Activated T-helper 1 cell treated with anti-CD3 and anti-CD28 coated beads, Interleukin-2, amount 50 U/mL, for 16 hours (primary cell): ENCODE measurements at places on chromosomes 16 and 17.

GRCh38 chr16:73289232-73289631 is 241.3 kb upstream of the ZFHX3 start:
- no peak for DNase-seq

GRCh38 chr17:74347646-74348045 is 14.0 kb downstream of the BTBD17 start:
- DNase-seq, result no peak

- no peak for DNase-seq
These were observed 363.5 kb downstream of the CPPED1 start for GRCh38 chr16:12440228-12440530.

DNA sequence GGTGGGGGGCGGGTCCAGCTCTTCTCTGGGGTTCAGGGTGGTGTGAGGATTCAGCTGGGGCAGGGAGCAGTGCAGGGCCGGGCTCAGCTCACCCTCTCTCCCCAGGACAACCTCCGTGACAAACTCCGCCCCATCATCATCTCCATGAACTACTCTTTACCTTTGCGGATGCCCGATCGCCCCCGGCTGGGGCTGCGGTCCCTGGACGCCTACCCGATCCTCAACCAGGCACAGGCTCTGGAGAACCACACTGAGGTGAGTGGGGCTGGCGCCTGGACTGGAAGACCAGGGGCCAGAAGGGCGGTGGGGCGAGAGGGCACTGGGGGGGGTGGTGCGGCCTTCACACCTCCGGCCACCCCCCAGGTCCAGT is 18.9 kb upstream of the PDK2 start:
- DNase-seq, result no peak

DNA sequence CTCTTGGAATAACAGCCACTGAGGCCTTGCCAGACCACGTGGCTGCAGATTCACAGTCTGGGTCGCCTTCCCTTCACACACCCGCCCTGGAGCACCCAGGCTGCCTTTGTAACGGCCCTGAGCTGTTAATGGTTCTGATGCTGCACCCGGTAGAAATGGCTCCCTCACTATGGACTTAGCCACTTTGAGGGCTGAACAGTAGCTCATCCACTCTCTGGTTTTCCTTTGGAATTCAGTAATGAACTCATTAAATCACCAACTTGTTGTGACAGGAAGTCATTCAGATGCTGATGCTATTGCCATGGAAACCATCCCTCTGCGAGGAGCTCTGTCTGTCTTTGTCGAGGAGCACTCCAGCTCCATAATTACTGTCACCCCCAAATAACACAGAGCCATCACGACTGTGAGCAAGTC is 59.2 kb downstream of the CDK5R1 start:
- DNase-seq, result no peak

DNA sequence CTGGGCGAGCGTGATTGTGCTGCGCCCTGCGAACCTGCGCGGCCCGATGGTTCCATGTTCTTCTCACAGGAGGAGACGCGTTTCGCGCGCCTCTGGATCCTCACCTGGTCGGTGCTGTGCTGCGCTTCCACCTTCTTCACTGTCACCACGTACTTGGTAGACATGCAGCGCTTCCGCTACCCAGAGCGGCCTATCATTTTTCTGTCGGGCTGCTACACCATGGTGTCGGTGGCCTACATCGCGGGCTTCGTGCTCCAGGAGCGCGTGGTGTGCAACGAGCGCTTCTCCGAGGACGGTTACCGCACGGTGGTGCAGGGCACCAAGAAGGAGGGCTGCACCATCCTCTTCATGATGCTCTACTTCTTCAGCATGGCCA is 1.0 kb downstream of the FZD2 start:
- DNase-seq, result no peak

GRCh38 chr17:41308251-41308917 is 725 bp downstream of the KRTAP16-1 start:
- DNase-seq, result peak; percentile 41

DNA sequence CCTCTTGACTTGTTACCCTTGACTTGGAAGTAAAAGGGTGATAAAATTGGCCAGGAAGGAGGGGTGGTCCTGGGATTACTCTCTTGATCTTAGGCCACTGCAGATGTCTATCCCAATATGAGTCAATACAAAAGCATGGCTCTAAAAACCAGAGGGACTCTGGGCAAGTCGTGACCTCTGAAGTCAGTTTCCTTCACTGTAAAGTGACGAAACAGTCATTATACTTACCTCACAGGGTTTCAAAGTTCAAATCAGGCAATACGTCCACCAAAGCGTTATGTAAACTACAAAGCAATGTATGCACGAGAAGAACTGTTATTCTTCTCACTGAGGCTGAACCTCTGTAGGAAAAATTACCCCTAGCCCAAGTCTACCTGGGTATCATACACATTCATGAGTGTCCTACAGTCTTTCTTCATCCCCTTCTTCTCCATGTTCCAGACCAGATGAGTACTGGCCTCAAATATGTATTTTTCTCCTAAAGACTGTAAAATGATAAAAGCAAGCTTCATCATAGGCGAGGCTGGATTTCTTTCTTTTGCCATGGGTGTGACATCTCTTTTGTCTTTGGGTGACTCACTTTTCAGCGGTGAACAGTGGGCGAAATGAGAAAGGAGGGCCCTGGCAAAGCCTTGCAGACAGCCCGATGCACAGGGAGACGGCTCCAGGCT is 34.5 kb upstream of the CLEC18B start:
- DNase-seq, result no peak

GRCh38 chr16:85227946-85228862 is 115.9 kb upstream of the CIBAR2 start:
- no peak for DNase-seq

DNA sequence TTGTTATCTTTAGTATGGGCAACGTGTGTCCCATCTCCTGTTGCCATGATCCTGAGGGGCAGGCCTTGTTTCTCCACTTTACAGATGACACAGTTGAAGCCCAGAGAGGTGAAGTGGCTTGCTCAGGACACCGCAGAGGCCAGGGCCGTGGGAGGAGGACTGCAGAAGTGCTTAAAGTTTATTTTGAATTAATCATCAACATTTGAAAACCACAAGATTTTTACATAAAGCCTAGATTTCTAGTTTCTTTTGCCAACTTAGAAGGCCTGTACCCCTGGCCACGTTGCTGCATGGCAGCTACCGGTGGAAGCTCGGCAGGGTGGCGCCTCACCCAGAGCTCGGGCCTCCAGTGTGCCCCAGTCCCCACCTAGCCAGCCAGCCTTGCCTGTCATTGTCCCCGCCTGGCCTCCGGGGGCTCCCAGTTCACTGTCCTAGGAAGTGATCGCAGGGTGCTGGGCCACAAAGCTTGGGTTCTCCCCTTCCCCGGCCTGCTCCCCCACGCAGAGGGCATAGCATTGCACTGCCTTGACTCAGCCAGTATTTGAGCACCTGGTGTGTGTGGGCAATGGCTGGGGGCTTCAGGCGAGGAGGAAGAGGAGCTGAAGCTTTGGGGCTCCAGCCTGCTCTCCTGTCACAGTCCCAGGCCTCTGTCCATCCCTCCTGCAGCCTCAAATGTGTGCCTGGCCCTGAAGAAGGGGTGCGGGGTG is 14.8 kb upstream of the ADCY7 start:
- DNase-seq, result no peak

DNA sequence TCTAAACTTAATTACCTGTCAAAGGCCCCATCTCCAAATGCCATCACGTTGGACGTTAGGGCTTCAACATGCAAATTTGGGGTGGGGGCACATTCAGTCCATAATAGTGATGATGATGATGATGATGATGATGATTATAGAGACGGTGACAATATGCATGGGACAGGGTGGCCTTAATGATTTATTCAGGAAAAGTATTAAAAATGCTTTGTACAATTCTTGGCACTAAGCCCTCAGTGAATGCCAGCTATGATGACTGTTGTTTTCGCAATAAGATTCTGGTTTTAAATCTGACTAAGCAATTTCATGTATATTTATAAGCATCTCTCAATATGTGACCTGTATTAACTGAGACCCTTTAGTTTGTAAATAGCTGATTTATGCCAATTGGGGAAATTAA is 106.3 kb downstream of the C16orf95 start:
- DNase-seq, result no peak

GRCh38 chr17:63476854-63477479 is at the start of gene ACE:
ACE (plus strand) TSS chr17:63477061; CDS start chr17:63477095, 34 bp downstream.
- peak; percentile 27 for DNase-seq

DNA sequence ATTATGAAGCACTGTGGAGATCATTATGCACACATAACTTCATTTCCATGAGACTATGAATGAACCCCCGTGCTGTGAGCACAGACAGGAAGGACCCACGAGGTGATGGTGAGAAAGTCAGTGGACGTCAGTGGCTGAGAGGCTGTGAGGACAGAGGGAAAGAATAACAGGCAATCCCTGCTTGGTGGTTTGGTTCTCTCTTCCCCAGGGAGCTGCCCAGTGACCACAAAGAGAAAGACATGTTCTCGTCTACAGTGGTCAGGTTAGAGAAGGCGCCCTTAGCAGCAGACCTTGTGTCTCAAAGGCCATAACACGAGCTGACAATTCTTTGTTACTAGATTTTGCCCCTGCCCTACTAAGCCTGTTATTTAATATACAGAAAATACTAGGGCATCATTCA is 609.2 kb downstream of the TOX3 start:
- DNase-seq, result no peak

- DNase-seq, result no peak
These were observed 16.7 kb upstream of the ALKBH5 start for GRCh38 chr17:18166894-18167293.

DNA sequence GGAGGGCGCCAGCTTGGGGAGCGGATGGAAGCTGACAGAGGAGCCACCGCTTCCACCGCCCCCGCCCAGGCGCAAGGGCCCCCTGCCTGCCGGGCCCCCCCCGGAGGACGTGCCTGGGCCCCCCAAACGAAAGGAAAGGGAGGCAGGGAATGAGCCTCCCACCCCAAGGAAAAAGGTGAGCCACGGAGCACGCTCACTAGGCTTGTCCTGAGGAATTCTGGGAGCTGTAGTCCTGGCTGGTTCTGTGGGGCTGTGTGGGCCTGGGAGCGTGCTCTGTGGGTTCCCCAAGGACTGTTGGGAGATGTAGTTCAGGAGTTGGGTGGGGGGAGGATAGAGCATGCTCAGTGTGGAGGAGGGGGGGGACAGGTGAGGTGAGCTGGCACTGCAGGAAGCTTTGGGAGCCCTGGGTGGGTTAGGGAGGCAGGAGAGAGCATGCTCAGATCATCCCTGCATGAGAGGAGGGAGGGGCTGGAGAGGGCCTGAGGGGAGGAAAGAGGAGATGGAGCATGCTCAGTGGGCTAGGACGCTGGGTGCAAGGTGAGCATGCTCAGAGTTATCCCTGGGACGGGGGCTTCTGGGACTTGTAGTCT is 4.5 kb downstream of the FBXL19 start:
- no peak for DNase-seq

DNA sequence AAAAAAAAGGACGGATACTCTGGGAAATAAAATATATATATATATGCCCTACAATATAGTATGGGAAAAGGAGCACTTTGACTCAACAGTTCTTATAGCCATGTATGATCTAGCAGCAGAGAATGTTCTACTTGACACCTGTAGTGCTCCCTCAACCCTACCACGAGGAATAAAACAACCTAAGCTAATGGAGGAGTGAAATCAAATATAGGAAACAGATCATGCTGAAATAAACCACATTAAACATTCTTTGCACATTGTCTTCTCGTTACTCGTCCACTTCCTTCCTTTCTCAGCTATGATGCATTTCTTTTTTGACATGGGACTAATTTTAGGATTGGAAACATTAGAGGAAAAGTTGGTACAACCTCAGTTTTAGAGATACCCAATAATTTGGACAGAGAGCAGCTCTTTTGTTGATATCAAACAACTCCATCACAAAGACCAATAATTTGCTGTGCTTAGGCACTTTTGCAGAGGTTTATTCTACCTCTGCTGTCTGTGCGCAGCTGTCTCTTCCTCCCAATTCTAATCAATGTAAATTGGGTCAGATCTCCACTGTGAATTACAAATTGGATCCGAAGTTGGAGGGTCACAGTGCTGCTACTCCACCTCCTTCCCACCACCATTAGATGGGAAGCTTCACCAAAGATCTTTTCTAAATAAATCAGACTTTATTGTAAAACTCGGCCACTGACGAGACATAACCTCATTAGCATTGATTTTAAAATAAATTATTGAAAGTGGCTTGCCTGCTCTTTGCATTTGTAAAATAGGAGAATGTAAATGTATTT is 65.8 kb downstream of the SNX11 start:
- DNase-seq, result no peak

GRCh38 chr16:3591991-3592390 is 14.8 kb upstream of the NLRC3 start:
- DNase-seq, result no peak

DNA sequence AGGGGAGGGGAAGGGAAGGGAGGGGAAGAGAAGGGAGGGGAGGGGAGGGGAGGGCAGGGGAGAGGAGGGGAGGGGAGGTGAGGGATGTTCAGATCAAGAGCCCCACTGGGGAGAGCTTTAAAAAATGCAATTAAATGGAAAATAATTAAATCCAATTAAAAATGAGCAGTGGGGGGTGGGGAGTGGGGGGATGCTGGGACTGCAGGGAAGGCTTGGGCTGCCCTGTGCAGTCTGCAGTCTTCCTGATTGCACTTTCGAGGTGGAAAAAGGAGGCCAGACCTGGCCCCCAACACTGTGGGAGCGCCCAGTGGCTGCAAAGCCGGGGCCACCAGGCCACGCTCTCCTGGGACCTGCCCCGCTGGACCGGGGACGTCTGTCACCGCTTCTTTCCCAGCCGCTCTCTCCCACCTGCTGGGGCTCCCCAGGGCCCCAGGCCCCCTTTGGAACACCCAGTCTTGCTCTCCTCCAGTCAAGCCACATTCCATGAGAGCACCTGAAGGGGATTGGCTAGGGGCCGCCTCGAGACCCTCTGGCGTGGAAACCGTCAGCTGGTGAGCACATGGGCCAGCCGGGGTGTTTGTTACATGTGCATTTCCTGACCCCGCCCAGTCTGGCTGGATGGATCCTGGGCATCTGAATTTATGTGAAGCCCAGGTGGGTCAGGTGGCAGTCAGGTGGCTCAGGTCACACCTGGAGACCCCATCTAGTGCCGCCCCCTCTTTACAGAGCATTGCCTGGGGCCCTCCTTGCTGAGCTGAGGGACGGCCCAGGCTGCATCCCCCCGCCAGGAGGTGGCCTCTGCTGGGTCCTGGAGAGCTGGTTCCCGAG is 37.6 kb upstream of the CBFA2T3 start:
- DNase-seq, result no peak

- DNase-seq, result no peak
These were observed 99.0 kb downstream of the C16orf78 start for GRCh38 chr16:49472598-49472997.

GRCh38 chr17:75454193-75454592 is 2.2 kb upstream of the TMEM94 start:
- DNase-seq, result no peak

DNA sequence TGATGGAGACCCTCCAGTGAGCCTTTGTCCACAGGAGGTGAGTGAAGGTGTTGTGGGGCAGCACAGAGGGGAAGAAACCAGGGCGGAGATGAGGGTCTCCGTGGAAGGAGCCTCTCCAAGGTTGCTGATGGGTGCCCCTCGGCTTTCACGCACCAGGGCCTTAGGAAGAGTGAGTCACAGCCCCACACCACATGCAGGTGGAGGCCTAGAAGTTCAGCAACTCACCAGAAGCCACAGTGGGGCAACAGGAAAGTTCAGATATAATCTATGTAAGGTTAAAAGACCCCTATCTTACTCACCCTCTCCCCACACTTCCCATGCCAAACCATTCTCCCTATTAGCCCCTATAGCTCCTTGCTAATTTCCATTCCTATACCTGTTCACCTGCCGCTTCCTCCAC is 9.5 kb upstream of the HNF1B start:
- no peak for DNase-seq
